Sigmoid colon (tissue), 7 donors: ENCODE measurements at places on chromosomes 5 and 9.

GRCh38 chr5:151820271-151820670 lies 48.5 kb downstream of the G3BP1 start:
- H3K36me3 ChIP-seq: no peaks in the 10 kb centered on the region
- no peaks in the 10 kb centered on the region for H3K4me1 ChIP-seq
- no peak overlapping the region for H3K27ac ChIP-seq
- no peaks in the 10 kb centered on the region for H3K27me3 ChIP-seq
- no peak for DNase-seq

GRCh38 chr5:124719113-124719967 lies 27.1 kb downstream of the ZNF608 start:
- H3K4me3 ChIP-seq: no peak overlapping the region
- no peaks in the 10 kb centered on the region for H3K36me3 ChIP-seq
- peaks cover 46% of the 10 kb centered on the region for H3K4me1 ChIP-seq
- H3K27ac ChIP-seq: peak overlapping the region; percentile 46
- no peak for DNase-seq

- no peak for DNase-seq
- H3K4me1 ChIP-seq: no peaks in the 10 kb centered on the region
- H3K27ac ChIP-seq: no peak overlapping the region
- H3K36me3 ChIP-seq: no peaks in the 10 kb centered on the region
- no peaks in the 10 kb centered on the region for H3K27me3 ChIP-seq
Observed at GRCh38 chr9:110847671-110848070, 179.1 kb downstream of the MUSK start.

GRCh38 chr5:175501759-175502158 lies 23.4 kb downstream of the SFXN1 start:
- no peak overlapping the region for H3K4me3 ChIP-seq
- peaks cover 4% of the 10 kb centered on the region for H3K36me3 ChIP-seq
- H3K27ac ChIP-seq: no peak overlapping the region
- no peaks in the 10 kb centered on the region for H3K27me3 ChIP-seq
- no peak for DNase-seq
- H3K4me1 ChIP-seq: no peaks in the 10 kb centered on the region

- DNase-seq: peak; percentile 91
- peaks cover 28% of the 10 kb centered on the region for H3K4me1 ChIP-seq
- no peaks in the 10 kb centered on the region for H3K36me3 ChIP-seq
- H3K4me3 ChIP-seq: peak overlapping the region; percentile 92
- peak overlapping the region; percentile 98 for H3K27ac ChIP-seq
Observed at GRCh38 chr5:72955143-72955767, 586 bp upstream of the FCHO2 start.

GRCh38 chr5:111737716-111738115 lies 19.3 kb downstream of the NREP start:
- H3K4me3 ChIP-seq: no peak overlapping the region
- no peaks in the 10 kb centered on the region for H3K27me3 ChIP-seq
- DNase-seq: no peak

- peaks cover 36% of the 10 kb centered on the region for H3K27me3 ChIP-seq
- DNase-seq: peak; percentile 56
- H3K4me3 ChIP-seq: no peak overlapping the region
Observed at GRCh38 chr5:1011741-1012312, 3.2 kb downstream of the NKD2 start.
